ENCODE measurements at places on chromosomes 16 and 17.
A peak's percentile ranks its signal among the peaks of the same experiment; 100 is the strongest.

- DNase-seq: no peak
These were observed 28.2 kb downstream of the SLC39A11 start for GRCh38 chr17:73064084-73064938.

GRCh38 chr16:81737885-81738536, 41.1 kb upstream of the PLCG2 start:
- peak; percentile 83 for DNase-seq

GRCh38 chr17:9308069-9308468, 267.6 kb downstream of the STX8 start:
- no peak for DNase-seq

GRCh38 chr17:39800540-39800939, 62.8 kb downstream of the GRB7 start:
- no peak for DNase-seq

DNA sequence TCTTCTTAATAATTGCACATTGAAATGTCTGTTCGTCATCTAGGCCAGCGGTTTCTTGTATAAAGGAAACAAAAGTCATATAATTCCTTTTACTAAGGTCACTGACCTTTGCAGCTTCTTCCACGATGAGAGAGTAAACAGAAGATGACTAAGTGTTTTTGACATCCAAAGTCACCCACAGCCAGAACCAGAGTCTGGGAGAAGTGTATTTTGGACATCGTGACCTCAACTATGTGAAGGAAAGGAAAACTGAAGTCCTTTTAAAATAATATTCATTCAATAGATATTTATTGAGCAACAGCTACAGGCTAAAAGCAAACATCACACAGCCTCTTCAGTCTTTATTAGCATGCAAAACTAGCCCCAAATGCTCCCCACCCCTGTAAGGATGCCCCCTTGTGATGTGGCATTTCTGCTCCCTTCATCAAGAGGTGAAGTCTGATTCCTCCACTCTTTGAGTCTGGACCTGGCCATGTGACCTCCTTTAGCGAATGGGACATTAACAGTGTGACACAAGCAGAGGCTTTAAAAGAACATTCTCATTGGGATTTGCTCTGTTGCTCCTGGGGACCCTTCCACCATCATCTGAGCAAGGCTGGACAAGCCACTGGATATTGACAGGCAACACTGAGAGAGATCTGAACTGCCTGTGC, 8.1 kb upstream of the PMP22 start:
- no peak for DNase-seq

DNA sequence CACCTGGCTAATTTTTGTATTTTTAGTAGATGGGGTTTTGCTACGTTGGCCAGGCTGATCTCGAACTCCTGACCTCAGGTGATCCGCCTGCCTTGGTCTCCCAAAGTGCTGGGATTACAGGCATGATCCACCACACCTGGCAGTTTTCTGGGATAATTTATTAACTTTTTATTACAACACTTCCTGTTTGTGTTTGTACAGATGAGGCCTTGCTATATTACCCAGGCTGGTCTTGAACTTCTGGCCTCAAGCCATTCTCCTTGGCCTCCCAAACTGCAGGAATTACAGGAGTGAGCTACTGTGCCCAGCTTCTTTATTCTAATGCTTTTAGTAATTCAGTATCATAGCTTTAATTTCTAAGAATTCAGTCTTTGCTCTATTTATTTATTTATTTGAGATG, 16.1 kb upstream of the SPN start:
- no peak for DNase-seq

- no peak for DNase-seq
These were observed 40.2 kb downstream of the HS3ST3B1 start for GRCh38 chr17:14340857-14341754.

DNA sequence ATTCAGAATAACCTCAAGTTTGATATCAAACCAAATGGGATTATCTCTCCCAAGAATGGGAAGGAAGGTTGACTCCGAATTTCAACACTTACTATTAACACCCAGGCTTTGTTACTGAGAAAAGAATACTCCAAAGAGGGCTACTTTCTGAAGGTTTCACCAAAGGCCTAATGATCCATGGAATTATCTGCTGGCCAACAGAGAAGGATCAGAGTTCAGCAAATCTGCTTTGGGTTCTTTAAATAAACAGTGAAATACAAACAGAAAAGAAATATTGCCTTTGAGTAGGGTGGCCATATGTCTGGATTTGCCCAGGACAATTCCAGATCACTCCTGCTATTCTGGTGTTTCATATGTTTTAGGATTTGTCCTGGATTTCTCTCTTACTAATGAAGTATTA, 564.5 kb upstream of the PSMD7 start:
- DNase-seq: no peak
